ENCODE measurements at places on chromosomes 4 and X.

- DNase-seq: no peak
Observed at GRCh38 chrX:5180135-5180741, 1048.4 kb downstream of the NLGN4X start.

- no peak for DNase-seq
Observed at GRCh38 chr4:30959781-30960485, 239.8 kb downstream of the PCDH7 start.

GRCh38 chr4:125762537-125762936 lies 447.8 kb downstream of the FAT4 start:
- DNase-seq: no peak

GRCh38 chr4:7155590-7156071 lies 36.7 kb upstream of the SORCS2 start:
- DNase-seq: no peak

GRCh38 chr4:153582954-153583702 lies 101.0 kb upstream of the TLR2 start:
- DNase-seq: no peak

DNA sequence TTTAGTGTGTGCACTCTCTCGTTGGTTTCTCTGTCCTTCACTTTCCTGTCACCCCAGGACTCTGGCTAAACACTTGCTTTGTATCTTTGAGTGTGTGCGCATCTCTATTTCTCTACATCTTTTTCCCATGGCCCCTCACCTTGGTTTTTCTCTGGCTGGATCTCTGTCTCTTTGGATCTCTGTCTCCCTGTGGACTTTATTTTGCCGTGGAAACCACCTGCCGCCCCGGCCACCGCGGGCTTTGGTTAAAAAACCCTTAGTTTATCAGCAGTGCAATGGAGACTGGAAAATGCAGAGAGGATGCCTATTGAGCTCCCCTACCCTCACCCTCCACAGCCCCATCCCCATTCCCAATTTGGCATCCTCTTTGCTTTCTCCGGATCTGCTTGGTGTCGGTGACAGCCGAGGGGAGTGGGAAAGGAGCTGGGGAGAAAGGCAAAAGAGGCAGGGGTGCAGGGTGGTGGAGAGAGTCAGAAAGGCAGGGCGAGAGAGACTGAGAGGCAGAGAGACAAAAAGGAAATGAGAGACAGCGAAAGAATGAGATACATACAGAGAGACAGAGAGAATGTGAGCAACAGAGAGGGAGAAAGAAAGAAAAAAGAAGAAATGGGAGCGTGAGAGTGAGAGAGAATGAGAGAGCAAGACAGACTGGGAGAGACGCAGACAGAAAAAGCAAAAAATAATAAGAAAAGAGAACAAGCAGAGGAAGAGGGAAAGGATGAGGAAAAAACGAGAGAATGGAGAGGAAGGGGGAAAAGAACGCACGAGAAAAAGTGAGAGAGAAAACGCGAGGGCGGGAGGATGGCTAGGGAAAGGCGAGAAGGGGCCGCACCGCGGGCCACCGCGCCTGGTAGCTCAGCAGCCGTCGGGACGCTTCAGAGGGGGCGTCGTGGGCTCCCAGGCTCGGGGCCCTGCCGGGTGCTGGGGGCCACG lies 688 bp downstream of the GPR101 start:
- DNase-seq: no peak

DNA sequence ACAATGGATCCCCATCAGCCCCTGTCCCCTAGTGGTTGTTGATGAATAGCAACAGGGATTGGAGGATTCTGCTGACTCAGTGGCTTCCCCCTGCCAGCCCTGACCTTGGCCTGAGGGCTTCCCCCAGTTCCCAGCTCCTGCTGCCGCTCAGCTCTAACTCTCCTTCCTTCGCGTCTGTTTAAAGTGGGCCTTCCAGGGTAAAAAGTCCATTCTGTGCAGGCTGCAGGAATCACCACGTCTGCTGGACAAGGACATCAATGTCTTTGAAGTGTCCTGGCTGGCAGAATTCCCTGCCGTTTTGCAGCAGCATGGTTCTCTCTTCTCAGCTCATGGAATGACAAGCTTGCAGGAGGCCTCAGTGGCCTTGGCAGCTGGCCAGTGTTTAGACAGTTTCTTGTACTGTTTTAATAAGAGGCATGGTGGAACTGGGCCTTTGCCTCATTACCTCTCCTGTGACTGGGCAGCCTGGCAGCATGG lies 152.5 kb upstream of the STX18 start:
- DNase-seq: no peak

GRCh38 chr4:64781737-64782326 lies 372.6 kb upstream of the TECRL start:
- no peak for DNase-seq

DNA sequence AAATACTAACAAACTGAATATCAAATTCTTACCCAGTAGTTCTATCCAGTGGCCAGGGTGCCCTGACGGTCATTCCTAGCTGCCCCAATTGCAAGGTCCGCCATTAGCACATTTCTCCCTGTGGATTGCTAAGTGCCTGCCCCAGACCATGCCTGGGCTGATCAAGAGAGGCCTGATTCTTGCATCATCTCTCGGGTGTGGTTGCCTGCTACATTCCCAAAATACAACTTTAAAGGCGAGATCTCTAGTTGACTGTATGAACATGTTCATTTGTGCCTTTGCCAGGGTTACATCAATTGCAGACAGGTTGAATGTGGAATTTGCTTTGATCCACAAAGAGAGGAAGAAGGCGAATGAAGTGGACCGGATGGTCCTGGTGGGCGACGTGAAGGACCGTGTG lies 28.0 kb downstream of the PRPS2 start:
- DNase-seq: no peak

- no peak for DNase-seq
Observed at GRCh38 chr4:92307181-92307580, 3.4 kb downstream of the GRID2 start.

- no peak for DNase-seq
Observed at GRCh38 chr4:173793937-173794510, 264.0 kb upstream of the HAND2 start.

DNA sequence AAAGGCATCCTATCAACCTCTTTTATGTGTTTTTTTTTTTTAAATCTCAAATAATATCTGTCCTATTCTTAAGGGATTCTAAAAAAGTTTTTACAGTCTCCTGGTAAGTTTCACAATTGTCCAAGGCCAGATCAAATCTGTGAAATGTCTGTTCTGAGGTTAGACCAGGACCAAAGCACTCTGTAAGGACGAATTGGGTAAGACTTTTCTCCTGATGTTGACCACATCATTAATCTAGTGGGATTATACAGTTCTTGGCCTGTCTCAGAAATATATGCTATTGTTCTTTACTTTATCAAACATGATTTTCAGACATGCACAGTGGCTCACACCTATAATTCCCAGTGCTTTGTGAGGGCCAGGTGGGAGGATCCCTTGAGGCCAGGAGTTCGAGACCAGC lies 45.8 kb upstream of the TMEM131L start:
- DNase-seq: no peak

GRCh38 chr4:169286562-169287301 lies 16.0 kb upstream of the SH3RF1 start:
- DNase-seq: no peak

DNA sequence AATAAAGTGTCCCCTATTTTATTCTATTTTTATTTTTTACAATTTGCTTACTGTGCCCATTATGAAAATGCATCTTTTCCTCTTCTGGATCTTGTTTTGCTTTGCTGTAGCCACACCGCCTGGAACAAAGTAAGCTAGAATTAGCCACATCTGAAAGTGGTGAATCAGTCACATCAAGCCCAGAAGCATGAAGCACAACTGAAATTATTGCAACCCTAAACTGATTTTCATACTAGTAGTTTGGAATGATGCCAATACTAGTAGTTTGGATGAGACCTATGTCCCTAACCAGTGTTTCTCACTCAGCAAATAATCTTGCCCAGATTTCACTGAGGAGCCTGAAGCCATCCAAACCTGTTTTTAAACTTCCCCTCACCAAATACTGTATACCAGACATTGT lies 303.0 kb downstream of the EPHA5 start:
- DNase-seq: no peak

GRCh38 chrX:40570346-40571093 lies 10.2 kb upstream of the ATP6AP2 start:
- no peak for DNase-seq

DNA sequence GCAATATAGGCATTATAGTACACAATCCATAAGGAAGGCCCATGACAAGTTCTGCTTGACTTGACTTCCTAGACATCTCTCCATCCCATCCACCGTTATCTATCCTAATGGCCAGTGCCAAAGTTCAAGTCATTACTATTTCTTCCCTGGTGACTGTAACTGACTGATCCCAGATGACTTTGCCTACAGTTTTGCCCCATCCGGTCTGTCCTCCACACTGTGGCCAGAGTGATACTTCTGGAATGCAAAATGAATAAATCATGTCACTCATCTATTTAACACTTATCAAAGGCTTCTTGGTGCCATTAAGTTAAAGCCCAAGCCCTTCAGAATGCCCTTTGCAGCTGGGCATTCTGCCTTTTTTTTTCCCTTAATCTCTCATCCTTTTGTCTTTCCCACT lies 130.8 kb downstream of the PPARGC1A start:
- DNase-seq: no peak

DNA sequence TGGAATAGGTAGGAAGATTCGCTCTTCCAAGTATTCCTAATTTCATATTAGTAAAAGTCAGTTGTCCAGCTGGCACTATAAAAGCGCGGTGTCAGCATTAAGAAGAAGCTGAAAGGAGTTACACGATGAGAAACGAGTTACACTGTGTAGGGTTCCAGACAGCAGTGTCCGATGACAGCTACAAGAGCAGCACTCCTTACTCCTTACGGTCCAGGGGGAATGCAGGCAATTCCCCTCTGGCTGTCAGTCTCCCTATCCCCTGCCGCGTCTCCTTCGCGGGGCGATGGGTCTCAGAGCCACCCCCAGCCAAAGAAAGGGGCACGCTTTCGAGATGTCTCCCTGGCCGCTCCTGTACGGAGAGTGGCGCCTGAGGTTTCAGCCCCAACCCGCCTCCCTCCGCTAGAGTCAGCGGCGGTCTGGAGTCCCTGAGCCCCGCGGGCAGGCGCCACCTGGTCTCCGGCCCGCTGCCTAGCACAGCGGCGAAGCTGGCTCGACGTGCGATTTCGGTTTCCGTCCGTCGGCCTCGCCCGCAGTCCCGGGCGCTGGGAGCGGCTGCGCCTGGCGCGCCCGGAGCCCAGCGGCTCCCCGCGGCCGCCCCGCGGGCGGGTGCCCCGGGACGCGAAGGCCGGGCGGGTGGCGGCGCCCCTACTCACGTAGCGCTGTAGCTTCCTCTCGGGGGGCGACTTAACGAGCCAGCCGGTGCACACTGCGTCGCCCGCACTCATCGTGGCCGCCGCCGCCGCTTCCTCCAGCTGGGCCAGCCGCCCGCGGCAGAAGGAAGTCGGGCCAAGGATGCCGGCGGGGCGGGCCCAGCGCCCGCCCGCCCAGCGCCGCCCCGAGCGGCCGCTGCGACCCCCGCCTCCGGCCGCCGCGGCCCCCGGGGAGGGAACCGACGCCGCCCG lies at the start of gene GAB3:
Gene GAB3 (minus strand): TSS at position 777 of the 902 bp plus-strand sequence. CDS start 52 bp downstream, at position 725.
- DNase-seq: no peak

- no peak for DNase-seq
Observed at GRCh38 chr4:33064238-33064637, 2344.1 kb downstream of the PCDH7 start.

DNA sequence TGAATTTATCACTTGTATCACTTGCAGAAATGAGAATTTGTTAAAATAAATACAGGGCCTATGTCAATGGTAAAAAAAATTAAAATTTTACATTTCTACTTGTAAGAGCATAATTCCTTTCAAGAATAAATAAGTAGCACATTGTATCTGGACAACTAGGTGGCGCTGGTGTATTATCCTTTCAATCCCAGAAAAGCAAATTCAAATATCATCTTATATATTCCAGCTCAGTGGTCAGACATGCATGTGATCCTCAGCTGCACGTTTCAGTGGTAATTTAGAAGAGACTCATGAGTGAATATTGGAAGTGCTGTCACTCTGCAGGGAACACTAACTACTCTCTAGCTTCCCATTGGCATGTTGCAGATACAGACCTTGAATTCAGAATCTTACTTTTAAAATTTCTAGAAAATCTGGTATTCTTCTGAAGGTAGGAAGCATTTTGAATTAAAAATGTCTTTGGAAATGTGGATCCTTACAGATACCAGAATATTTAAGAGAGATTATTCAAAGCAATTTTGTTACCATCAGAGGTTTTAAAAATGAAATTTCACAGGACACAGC lies 1414.7 kb upstream of the TENM3 start:
- DNase-seq: no peak

DNA sequence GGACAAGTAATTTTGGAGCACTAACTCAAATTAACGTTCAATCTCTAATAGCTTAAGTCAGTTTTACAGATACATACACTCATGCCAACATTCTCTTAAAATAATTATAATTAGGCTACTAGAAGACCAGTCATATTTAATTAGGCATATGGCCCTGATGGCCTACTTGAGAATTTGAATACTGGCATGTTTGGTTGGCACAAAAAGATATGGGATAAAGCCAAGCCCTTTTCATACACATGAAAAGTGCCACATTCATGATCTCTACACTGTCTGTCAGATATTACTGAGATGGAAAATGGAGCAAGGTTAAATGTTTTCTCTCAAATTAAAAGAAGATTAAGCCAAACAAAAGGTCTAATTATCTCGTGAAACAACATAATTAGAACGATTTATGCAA lies 1091.0 kb downstream of the C4orf33 start:
- no peak for DNase-seq

- no peak for DNase-seq
Observed at GRCh38 chr4:60216752-60217151, 983.4 kb upstream of the ADGRL3 start.

- DNase-seq: no peak
Observed at GRCh38 chr4:31237233-31237632, 517.1 kb downstream of the PCDH7 start.

DNA sequence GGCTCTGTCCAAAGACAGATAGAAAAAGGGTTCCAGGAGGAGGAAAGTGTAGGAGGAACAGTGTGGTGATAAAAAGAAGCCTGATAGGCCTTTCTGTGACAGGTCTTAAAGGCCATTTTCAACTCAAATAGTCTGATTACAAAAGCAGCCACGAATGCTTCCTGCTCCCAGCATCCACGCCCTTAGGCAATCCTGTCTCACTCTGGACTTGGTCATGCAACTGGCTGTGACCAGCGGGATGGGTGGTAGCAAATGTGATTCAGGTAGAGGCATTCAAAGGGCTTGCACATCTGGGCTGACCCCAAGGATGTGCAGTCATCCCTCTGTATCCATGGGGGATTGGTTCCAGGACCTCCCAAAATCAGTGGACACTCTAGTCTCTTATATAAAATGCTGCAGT lies 14.4 kb upstream of the SEPSECS start:
- no peak for DNase-seq
